Eye (tissue), 1 donor: ENCODE measurements at places on chromosomes 6 and 20.

GRCh38 chr6:118933855-118934460 is 1.0 kb downstream of the MCM9 start:
- no peak for DNase-seq

- DNase-seq = no peak
Measured at GRCh38 chr20:36368869-36369268, 62.7 kb downstream of the DLGAP4 start.

DNA sequence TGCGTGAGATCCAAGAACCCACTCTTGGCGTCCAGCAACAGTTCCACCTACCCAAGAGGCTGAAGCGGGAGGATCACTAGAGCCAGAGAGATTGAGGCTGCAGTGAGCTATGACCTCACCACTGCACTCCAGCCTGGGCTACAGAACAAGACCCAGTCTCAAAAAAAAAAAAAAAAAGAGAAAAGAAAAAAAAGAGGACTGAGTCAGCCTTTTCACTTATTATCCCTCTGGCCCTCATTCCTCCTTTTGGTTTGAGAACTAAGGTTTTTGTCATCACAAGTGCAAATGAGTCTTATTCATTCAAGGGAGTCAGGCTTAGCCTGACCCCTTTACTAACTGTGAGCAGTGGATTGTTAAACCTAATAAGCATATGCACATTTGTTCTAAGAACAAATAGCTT is 37.9 kb upstream of the JARID2 start:
- DNase-seq = no peak

GRCh38 chr6:135018052-135018451 is 36.6 kb downstream of the HBS1L start:
- DNase-seq = no peak

- DNase-seq = no peak
Measured at GRCh38 chr6:52133324-52133723, 45.9 kb upstream of the PKHD1 start.

DNA sequence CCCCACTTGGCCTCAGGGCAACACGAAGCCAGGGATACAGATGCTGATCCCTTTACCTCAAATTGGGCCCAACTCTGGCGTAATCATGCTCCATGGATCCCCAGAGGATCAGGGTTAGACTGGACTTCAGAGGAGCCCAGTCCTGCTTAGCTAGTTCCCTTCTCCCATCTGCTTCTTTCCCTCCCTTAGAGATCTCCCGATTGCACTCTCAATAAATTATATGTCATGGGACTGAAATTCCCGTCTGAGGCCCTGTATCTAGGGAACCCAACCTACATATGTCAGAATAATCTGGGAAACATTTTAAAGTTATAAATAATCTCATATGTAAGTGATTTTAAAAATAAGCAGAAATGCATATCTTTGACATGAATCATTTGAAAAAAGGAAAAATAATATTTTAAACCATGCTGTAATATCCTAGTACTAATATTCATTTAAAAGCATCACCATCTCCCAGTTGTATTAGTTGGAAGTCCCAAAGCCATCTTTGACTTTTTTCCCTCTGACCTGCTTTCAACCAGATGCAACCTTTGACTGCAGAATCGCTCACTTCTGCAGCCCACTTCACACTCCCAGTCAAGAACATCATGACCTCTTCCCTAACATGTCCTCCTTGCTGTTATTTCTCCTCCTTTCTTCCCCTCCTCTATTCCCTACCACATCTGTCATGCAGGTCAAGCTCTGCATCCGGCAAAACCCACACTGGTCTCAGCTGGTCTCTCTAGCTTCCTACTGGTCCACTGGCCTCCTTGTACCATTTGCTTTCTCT is 393.6 kb downstream of the BTBD3 start:
- DNase-seq = peak; percentile 17

DNA sequence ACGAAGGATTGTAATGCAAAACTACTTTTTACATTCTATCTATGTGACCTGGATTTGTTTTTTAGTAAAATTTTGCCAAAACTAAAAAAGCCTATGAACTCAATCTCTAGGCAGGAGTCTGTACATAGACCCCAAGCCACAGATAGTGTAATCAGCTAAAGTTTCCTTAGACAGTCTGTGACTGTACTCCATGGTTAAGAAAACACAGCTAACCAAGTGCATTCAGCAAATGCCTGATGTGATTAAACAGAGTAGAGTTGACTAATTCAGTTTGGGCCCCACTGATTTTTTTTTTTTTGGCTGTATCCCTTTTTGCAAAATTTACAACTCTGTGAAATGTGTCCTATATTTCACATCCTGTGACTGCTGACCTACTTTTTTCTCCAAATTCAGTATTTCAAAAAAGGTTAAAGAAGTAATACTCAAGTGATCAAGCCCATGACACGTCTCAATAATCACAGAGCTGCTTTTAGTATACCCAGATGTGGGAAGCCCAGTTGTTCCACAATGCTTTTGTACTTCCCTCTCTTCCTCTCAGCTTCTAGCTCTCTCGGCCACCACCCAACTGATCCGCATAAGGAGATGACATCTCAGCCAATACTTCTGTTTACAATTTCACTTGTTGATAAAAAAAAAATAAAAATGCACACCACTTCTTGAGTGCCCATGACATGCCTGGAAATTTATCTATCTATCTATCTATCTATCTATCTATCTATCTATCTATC is 108.8 kb upstream of the TBX18 start:
- DNase-seq = no peak

- no peak for DNase-seq
Measured at GRCh38 chr6:36803908-36804307, 35.3 kb downstream of the CPNE5 start.

DNA sequence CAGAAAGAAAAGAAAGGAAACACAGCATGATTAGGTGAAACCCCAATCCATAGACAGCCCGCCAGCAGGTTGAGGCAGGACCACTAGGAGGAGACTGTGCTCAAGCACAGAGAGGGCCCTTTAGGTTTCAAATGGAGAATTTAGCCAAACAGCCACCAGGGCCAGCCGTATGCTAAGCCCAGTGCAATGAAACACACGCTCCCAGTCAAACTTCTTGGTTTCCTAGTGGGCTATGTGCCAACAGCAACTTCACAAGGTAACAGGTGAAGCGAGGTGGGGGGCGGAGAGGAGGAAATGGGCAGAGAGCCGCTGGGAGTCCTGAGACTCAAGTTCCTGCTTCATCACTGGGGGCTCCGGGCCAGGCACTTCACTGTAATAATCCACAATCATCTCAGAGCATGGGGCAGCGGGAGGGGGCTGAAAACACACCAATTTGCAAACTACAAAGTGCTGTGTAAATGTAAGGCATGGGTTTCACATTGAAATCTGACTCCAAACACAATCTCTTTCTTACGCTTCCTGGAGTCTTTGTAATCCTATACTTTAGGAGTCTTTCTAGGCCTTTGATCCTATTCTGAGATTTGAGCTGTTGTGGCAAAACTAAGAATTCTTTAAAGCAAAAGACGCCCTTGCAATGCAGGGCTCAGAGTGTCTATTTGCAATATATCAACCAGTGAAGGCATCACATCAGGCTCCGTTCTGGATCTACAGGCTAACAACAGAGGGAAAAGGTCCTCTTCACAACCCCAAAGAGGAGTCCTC is 117.3 kb downstream of the OPRM1 start:
- DNase-seq = peak; percentile 22

DNA sequence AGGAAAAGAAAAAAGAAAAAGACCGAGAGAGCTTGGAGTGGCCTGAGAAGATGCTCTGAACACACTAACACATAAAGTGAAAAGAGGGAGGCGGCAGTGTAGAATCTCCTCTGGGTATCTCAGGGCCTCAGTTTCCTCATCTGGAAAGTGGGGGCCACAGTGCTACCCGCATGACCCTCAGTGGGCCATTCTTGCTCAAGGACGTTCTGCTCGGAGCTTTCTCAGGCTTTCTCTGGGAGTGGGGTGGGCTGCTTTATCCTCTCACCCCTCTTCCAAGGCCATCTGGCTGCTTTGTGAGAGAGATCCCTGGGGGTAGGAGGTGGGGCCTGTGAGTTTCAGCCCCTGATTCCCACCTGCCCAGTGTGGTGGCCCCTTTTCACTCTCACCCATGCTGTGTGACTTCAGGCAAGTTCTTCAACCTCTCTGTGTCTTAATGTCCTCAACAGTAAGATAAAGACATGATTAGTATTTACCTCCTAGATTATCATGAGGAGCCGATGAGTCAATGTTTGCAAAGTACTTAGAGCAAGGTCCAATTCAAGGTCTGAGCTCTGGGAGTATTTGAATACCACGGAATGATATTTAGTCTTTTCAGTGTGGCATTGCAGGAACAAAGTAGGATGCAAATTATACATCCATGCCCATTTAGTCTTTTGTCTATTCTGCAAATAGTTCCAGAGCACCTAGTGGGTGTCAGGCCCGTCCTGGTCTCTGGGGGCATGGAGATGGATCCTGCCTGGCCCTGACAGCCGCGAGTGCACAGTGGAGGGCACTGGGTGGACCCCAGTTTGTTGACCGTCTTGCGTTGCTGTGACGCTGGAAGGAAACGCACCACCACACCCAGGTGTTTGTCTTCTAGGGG is 34.3 kb downstream of the SRC start:
- no peak for DNase-seq

DNA sequence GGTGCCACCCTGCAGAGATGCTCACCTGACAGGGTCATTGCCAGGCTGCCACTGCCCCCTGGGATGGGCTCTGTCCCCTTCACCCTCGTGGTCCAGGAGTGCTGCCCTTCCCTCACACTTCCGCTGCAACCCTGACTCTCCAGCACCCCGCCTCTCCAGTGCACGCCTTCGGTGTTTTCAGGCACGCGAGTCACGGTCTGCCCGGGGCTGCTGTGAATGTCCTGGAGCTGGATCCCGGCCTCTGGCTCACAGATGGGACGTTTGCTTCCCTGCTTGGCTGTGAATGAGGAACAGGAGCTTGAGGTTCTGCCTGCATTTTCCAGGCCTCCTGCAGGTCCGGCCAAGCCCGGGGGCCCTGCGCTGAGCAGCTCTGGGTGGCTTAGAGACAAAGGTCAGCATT is 343.4 kb downstream of the SMOC2 start:
- DNase-seq = no peak

GRCh38 chr20:1108437-1108920 is 9.9 kb upstream of the PSMF1 start:
- DNase-seq = peak; percentile 72

DNA sequence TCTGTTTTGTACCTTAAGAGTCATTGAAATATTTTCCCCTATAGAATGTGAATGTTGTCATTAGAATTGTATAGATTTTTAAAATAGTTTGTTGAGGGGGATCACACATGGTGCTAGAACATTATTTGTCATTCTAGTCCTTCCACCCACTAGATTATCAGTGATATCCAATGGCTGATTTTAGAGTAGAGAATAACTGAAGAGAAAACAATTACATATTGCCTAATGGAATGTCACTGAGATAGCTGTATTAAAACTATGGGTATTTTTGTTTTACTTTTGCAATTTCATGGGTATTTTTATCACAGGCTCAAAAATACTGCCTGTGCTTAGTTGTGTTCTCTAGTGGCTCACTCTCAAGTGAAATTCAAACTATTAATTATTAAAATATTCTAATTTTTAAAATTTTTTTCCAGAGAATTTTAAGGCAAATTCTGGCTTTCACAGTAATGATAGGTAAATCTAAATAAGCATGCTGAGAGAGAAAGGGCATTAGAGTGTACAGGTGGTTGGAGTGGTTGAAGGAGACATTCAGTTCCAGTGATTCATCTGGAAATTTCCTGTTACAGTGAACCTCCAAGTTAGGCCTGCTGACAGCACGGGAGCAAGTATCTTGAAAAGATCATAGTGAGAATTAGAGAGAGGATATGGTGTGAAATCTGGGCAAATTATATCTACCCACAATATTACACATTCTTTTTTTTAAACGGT is 399.6 kb downstream of the NKAIN2 start:
- no peak for DNase-seq

- no peak for DNase-seq
Measured at GRCh38 chr6:154353626-154354025, 3.0 kb downstream of the IPCEF1 start.

- no peak for DNase-seq
Measured at GRCh38 chr20:25452333-25452732, 44.9 kb downstream of the GINS1 start.

DNA sequence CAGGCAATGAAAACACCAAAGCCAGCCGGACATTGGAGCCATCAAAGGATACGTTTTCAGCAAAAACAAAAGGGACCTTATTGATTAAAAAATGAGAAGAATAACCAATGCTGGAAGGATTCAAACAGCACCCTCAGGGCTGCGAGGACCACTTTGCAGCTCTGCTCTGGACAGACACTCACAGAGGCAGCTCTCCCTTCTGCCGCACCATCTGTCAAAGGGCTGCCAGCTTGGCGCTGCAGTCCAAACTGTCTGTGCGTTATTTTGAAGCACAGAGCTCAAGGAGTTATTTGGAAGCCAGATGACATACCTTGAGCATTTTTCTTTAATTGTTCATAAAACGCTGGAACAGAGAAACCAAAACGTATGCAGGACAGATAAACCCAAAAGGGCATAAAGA is 85.2 kb downstream of the KIF16B start:
- peak; percentile 49 for DNase-seq

- DNase-seq = no peak
Measured at GRCh38 chr6:148395583-148396101, 53.0 kb downstream of the SASH1 start.

DNA sequence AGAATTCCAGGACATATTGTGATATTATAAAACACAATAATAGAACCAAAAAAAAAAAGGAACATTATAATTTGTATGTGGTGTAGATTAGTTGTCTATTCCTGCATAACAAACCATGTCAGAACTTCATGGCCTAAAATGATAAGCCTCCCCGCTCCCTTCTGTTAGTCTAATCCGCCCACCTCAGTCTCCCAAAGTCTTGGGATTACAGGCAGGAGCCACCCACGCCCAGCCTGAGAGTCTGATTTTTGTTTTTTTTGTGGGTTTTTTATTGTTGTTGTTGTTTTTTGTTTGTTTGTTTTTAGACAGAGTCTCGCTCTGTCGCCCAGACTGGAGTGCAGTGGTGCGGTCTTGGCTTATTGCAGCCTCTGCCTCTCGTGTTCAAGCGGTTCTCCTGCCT is 61.1 kb upstream of the C20orf144 start:
- no peak for DNase-seq

DNA sequence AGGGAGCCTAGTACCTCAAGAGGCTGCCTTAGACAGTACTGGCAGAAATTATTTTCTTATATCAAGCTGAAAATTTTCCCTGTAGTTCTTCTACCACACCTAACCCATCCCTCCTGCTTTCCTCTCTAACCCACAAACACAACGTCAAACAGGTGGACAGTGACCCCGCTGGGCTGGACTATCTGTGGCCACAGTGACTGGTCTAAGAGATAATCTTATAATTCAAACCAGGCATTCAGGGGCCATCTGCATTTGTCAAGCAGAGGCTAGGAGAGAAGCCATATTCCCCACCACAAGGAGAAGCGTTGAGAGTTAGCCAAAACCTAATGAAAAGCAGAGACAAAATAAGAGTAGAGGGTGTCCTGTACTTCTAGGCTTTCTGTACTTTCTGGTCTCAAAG is 8.2 kb downstream of the HDDC2 start:
- no peak for DNase-seq
